ENCODE measurements at places on chromosomes 3 and 15.

GRCh38 chr3:99909714-99910495 is 92.2 kb downstream of the CMSS1 start:
- no peak for DNase-seq

DNA sequence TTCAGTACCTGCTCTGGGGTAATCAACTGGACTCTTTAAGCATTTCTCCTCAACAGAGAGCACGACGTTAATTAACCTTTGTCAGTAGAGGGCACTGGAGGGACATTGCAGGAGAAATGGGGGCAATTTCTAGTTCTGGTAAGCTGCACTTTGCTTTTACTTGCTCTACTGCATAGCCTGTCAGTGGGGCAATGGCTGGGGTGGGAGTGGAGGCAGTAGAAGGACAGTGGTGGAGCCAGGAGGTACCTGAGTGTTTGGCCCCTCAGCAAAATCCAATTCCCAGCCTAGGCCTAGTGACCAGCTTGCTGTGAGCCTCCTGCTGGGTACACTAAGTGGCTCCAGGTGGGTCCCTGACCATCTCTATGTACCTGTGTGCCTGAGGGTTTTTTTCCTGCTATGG is 18.3 kb upstream of the MED12L start:
- DNase-seq = no peak

DNA sequence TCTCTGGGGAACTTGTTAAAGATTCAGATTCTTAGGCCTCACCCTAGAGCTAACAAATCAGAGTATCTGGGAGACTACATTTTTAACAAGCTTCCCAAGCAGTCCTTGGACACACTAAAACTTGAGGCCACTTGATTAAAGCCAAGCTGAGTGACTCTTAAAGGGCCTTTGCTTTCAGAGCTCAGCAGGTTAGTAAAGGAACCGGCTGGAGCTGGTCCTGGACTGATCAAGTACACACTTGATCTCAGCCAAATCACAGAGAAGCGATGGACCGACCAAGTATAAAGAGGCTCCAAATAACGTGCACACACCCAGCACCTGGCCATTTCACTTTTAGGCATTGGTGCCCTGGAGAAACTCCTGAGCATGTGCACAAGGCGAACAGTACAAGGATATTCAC is 12.9 kb upstream of the TM6SF1 start:
- DNase-seq = no peak

DNA sequence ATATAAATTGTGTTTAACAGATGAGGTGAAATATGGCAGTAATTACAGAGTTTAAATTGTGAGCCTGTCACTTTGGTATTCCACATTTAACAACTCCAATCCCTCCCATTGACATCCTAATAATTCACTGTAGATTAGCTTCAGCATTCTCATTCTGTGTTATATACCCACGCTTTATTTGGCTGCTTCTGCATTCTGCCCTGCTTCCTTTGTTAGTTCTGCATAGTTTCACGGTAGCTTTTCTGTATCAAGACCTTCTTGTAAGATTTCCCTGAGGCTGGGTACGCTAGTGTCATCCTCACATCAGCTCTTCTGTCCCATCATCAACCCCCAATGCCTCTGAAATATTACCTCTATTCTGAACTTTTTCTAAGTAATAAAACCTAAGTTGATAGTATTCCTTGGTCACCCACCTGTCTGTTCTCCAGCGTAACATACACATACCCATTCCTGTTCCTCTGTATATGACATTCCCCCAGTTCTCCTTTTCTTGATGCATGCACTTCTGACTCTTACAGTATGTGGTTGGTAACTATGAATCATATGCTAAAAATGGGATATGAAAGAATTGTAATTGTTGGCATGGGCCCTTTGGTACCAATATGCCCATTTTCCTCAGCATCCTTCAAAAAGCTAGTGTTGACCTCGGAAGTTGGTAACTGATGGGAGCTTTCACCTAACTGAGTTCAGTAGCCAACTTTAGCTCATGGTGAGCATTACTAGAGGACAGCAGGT is 171.2 kb downstream of the KLHL25 start:
- no peak for DNase-seq

- no peak for DNase-seq
Observed at GRCh38 chr3:114758831-114759699, 388.0 kb downstream of the ZBTB20 start.

- no peak for DNase-seq
Observed at GRCh38 chr15:77221708-77222107, 150.8 kb upstream of the TSPAN3 start.

DNA sequence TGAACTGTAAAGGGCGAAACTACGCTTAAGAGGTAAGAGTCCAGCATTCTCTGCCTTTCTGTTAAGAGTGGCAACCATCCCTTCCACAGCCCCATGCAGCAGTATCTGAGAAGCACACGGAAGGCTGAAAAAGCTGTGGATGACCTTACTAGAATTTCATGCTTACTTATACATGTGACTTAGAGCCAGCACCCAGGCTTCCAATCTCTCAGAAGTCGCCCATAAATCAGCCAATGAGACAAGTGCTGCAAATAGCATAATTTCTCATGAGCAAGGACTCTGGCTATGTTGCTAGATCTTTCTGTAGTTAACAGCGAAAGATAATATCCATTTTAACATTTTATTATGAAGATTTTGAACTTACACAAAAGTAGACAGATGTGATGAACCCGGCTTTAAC is 65.3 kb downstream of the IGF2BP2 start:
- DNase-seq = no peak

DNA sequence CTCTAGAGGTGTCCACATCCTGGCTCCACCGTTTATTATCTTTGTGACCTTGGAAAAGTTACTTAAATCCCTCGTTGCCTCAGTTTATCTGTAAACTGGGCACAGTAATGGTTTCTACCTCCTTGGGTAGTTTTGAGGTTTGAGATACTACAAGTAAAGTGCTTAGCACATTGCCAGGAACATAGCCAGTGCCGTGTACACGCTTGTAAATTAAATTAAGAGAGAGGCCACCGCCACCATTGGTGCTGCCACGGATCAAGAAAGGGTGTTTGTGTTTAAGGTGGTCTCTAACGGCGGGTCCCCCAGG is 5.8 kb upstream of the WNT7A start:
- no peak for DNase-seq

DNA sequence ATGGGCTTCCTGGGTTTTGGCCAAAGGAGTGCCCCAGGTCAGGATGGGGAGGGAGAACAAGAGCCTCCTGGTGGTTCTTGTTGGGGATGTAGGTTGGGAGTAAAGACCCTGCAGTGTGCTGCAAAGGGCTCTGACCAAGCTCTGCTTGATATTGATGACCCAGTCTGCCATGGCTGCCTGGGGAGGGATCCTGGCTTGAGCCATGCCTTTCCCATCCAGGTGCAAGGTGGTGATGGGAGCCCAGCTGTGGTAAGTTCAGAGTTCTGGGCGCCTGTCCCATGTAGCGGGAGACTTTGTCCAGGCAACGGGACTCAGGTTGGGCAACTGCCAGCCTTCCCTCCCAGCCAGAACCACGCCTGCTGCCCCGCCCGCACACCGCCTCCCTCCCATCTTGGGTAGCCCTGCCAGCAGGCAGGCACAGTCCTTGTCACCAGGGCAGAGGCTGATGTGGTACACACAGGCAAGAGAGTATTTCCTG is 2.6 kb downstream of the GNAI2 start:
- DNase-seq = no peak

GRCh38 chr3:127088511-127089351 is 104.2 kb upstream of the PRR23E start:
- no peak for DNase-seq

DNA sequence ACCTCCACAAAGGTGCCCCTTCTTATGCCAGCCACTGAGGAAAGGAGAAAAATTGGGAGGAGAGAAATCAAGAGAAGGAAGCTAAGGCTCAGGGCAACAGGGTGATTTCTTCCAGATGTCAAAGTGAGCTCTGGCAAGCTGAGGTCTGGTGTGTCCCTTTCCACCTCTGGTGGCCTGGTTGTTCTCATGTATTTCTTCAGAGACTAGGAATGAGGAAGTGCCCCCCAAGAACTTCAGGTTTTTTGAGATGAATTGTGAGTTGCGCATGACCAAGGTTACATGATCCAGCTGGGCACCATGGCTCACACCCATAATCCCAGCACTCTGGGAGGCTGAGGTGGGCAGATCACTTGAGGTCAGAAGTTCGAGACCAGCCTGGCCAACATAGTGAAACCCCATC is 5.6 kb downstream of the RAB6B start:
- DNase-seq = no peak

- no peak for DNase-seq
Observed at GRCh38 chr15:90203922-90204321, 2.8 kb downstream of the SEMA4B start.

DNA sequence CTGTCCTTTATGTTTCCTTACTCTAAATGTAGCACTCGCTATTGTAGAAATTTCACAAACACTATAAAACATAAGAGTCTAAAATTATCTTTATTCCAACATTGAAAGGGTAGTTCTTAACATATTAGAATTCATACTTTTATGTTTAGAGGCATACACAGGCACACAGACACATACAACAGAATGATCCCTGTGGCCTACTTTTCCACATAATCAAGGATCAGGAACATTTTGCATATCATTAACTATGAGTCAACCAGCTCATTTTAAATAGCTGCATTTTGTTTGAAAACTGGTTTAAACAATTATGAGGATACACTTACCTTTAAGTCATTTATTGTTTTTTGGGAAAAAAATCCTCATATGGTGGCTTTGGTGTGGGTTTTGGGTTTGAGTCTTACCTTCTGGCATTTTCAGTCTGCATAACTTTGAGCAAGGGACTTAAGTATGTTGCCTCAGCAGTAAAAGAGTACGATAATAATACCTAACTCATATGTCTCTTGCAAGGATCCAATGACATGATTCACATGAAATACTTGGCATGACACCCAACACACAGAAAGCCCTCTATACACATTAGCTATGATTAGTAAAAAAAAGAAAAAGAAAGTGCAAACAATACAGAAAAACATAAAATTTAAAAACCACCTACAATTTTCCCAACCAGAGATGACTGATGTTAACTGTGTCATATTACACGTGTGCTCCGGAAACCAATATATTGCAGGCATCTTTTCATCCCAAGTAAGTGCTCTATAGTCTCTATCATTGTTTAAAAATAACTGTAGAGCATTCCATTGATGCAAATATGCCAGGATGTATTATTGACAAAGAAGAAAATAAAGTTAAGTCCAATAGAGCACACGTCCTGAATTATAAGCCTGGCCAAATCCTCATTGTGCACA is 213.1 kb upstream of the ADAMTS9 start:
- no peak for DNase-seq

DNA sequence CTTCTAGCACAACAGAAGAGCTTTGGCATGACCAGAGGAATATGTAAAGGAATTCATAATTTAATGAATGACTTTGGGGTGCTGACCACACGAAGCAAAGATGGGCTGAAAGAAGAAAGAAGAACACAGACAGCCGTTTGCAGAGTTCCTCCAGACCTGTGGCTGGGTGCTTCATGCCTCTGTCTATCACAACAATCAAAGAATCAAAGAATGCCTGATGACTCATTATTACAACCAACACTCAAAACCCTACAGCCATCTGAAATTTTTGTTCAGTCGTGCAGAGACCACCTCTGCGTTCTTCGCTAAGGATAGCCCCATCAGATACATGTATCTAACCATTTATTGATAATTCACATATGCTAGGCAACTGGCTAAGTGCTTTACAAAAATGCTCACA is 129.0 kb upstream of the PRICKLE2 start:
- DNase-seq = no peak

DNA sequence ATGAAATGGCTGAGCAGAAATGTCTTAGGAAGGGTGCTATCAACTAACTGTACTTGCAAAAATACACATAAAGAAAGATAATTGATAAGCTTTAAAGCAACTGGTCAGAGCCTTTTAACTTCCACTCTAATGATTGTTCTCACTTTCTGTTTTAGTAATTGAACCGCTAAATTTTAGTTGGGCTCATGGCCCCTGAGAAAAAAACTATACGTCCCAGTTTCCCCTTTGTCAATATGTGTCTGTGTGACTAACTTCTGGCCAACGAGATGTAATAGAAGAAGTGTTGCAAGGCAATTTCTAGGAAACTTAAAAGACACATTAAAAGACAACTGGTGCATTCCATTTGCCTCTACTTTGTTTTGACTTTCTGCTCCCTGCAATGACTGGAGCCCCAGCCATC is 223.9 kb downstream of the NR1D2 start:
- DNase-seq = no peak

DNA sequence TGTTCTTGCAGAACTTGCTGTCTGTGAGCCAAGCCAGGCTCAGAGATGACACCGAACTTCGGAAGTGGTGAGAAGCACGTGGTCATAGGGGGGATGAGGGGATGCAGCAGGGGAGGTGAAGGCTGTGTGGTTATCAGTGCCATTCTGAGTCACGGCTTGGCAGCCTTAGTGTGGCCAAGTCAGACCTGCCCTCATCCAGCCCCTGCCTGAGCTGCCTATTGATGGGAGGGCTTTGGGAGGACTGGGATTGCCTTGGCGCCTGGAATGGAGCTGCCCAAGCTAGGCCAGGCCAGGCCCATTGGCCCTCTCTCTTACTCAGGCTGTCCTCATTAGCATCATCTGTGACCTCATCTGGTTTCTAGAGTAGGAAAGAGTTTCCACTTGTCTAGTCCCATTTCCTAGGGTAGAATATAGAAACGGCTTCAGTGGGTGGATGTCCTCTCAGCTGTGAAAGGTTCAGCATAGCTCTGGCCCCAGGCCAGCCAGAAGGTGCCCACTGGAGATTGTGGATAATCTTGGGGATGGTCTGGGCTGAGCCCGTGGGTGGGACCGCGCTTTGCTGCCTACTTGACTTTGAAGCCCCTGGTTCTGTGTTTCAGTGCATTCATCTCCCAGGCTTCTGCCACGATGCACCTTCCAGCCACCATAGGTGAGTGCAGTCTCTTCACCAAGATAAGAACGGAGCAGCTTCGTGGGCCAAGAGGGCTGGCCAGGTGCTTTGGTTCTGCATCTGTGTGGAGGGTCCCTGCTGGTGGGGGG is 7.2 kb downstream of the FAH start:
- DNase-seq = no peak

DNA sequence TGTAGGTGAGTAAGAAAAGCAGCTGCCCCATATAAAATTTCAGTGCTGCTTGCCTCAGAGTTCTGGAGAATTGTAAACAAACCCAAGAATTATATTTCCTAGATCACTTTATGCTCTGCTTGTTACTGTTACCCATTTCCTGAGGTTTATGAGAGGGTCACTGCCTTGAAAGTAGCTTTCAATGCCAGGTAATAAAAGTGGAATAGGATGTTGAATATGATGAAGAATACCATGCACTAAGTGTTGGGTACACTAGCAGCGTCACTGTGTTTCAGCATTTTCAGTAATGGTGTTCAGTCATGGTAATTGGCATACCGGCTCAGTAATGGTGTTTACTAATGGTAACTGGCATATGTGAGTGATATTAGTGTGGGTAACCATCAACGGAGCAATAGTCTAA is 449.8 kb upstream of the TPRG1 start:
- DNase-seq = no peak

DNA sequence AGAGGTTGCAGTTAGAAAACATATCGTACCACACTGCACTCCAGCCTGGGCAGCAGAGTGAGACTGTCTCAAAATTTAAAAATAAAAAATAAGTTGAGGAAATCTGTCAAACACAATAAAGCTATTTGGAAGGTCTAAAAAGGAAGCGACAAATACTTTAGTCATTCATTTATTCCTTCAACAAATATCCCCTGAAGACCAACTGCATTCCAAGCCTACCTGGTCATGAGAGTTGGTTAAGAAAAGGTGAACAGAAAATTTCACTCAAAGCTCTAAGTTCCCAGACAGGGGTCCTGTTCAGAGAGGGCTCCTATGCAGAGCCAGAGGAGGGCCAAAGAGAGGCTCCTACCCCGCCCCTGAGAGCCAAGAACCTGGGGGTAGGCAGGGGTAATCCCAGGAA is 15.4 kb upstream of the PRKAR2A start:
- no peak for DNase-seq

All from CD4-positive, alpha-beta T cell treated with Interleukin-6 at 100 ng/mL for 8 hours (primary cell).